ENCODE measurements at places on chromosomes 13 and 19.

DNA sequence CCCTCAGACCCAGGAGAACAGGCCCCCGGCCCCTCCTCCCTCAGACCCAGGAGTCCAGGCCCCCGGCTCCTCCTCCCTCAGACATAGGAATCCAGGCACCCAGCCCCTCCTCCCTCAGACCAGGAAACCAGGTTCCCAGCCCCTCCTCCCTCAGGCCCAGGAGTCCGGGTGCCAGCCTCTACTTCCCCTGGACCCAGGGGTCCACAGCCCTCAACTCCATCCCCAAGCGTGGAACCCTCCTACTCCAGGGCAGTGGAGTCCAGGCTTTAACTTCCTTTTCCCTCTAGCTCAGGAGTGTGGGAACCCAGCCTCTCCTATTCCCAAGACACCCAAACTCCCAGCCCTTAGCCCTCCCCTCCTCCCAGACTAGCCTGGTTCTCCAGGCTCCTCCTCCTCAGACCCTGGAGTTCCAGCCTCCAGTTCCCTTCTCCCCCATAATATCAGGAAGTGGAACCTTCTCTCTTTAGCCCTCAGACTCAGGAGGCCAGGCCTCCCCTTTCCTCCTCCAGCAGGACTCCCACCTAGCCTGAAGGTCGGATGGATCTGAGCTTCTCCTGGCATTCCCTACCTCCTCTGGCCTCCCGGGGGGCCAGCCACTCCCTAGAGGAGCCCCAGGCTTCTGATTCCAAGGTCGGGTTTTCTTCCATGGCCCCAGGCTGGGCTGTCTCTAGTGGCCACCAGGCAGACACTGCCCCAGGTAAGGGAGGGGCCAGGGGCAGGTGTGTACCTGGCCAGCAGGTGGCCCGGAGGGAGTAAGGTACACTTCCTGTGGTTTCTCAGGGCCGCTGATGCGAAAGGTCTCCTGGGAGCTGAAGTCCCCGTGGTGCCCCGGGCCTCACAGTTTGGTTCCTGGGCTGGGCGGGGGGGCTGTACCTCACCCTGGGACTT lies at the start of gene TMC4:
Gene TMC4 (minus strand): TSS at position 690 of the 888 bp plus-strand sequence. CDS start 43 bp downstream, at position 647.
- DNase-seq = peak; percentile 80

GRCh38 chr13:112842931-112843391 lies 126.1 kb upstream of the MCF2L start:
- no peak for DNase-seq

- DNase-seq = no peak
These were observed 5.4 kb downstream of the DIAPH3 start for GRCh38 chr13:60158321-60158801.

DNA sequence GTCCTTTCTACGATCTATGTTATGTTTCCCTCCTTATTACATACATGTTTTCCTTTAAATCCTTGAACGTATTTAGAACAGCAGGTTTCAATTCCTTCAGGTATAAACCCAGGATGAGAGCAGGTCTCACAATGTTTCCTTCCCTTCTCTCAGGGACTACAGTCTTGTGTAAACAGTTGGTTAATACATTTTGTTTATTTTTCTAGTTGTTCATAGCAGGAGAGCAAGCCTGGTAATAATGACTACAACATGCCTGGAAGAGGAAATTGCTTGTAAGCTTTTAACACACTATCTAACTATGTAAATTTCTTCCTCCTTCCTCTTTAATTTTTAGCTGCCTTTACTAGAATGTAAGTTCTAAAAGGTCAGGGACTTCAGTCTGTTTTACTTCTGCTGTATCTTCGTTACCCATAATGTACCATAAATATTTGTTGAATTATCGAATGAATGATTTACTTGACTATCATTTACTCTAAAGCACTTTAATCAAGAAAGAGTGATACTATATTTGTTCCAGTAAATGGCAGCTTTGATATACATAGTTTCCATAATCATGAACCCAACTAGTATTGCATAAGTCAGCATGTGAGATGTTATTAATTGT lies 28.9 kb upstream of the TNFRSF19 start:
- DNase-seq = no peak

- peak; percentile 61 for DNase-seq
These were observed 13.3 kb upstream of the ZNF57 start for GRCh38 chr19:2887391-2887914.

GRCh38 chr13:80006940-80007339 lies 334.0 kb downstream of the SPRY2 start:
- DNase-seq = no peak

GRCh38 chr19:12064590-12065538 lies at the start of gene ZNF844:
Gene ZNF844, plus strand, starts transcription at chr19:12064731. Its CDS starts 143 bp downstream, at chr19:12064874.
- peak; percentile 79 for DNase-seq

- DNase-seq = no peak
These were observed 51.7 kb downstream of the RXFP2 start for GRCh38 chr13:31790992-31791391.

- DNase-seq = no peak
These were observed 152.5 kb upstream of the SOX1 start for GRCh38 chr13:111914241-111915103.

DNA sequence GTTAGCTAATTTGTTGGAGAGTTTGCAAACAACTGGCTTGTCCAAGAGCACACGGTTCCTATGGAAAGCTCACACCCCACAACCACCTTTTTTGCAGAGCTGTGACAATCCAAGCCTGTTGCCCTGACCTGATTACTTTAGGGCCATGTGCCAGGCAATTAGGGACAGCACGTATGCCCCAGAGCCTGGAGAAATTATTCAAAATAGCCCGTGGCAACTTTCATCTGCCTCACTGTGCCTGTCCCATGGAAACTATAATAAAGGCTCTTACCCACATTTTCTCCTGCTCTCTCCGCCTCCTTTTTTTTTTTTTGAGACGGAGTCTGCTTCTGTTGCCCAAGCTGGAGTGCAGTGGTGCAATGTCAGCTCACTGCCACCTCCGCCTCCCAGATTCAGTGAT lies 18.6 kb upstream of the FBN3 start:
- DNase-seq = no peak

DNA sequence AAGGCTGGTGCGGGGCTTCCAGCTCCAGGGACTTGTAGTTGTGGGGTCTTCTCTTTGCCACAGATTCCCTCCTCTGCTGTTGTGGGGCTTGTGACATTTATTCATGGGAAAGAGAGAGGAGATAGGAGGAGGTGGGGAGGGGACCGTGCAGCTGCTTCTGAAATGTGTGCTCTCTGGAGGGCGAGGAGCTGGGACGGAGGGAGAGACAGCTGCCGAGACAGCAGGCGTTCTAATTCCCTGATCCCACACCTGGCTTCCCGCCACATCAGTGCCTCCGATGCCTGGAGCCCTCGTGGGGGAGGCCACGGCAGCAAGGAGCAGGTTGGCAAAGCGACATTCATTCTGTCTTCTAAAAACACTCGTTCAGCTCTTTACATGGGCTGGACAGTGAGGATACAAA lies 164.4 kb downstream of the USP12 start:
- peak; percentile 32 for DNase-seq

- no peak for DNase-seq
These were observed 7.3 kb downstream of the ELOF1 start for GRCh38 chr19:11551603-11552235.

DNA sequence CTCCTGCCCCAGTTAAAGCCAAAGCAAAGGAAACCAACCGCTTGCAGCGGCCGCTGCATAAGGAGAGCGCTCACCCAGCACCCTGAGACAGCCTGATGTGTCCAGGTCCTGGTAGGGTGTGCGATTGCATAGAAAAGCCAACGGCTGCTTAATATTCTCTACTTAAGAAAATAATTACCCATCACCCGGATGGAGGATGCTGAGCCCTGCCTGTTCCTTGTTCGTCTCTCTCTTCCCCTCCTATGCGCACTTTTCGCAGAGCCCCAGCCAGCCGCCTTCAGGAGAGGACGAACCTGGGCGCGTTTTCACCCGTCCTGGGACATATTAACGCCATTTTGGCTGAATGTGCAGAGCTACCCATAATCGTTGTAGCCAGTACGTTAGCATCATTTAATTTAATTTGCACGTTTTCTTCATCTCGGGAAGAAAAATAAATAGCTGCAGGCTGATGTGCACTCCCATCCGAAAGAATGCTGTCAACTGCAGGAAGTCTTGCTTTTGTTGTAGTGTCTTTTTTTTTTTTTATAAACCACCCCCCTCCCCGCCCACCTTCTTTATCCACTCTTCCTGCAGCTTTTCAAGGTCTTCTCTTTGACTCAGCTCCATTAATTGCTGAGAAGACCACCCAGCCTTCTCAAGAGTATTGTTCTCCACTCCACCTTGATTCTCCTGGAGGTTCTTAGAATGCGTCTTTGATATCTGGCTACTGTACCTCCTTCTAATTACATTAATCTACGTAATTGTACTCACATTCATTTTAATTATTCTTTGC lies 214.5 kb downstream of the TEX29 start:
- no peak for DNase-seq

- no peak for DNase-seq
These were observed 48.4 kb downstream of the ZNRF4 start for GRCh38 chr19:5503598-5503997.

DNA sequence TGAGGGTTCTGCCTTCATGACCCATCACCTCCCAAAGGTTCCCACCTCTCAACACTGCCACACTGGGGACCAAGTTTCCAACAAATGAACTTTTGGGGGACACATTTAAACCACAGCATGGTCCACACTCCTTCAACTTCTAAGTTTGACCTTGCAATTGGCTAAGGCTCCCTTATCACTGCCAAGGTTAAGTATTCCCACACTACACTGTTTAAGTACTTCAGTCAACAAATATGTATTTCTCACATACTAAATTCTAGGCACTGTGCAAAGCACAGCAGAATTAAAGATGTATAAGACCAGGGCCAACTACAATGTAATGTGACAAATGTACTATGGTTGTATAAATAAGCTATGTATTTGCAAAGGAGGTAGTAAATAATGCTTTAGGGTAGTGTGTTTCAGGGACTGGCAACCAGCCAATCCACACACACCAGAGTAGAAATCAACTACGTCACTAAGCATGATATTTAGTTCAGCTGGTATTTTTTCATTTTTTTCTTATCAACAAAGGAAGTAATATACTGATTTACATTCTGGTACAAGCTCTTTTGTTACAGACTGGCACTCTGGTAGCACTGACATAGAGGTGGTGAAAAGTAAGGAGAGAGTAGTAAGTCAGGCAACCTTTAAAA lies 12.2 kb downstream of the NUFIP1 start:
- no peak for DNase-seq

DNA sequence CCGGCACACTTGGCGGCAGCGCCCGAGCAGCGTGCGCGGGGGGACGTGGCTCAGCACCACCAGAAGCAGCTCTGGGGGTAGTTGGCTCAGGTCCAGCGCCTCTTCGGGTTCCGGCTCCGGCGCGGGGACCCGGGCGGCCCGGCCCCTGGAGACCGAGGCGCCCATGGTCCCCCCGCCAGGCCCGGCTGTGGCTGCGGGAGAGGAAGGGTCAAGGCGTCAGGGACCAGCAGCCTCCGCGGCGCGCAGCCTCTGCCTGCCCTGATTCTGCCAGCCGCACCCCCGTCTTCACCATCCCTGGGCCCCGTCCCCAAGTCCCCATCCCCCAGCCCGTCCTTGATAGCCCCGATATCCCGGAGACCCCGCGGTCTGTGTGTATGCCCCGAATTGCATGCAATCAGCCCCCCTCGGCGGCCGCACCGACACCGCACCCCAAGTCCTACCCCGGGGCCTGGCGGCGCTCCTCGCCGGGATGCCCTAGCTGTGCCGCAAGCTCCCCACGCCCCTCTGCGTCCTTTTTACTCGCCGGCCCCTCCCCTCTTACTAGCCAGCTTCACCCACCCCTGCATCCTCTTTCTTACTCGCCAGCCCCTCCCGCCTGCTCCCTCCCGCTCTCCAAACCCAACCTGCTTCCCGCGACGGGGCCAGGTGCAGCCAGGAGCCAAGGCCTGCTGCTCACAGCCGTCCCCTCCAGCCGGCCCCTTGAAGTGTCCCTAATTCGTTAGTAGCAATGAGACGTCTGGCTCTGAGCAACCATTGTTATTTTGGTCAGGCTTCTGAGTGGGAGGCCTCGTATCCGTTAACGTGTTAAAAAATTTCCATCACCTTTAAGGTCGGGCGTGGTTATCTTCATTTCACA lies at the start of gene FBXO27:
Gene FBXO27 (minus strand): TSS at position 487 of the 856 bp plus-strand sequence. CDS start 322 bp downstream, at position 165.
- peak; percentile 63 for DNase-seq

- no peak for DNase-seq
These were observed 3.7 kb upstream of the NOP53 start for GRCh38 chr19:47741544-47742140.

DNA sequence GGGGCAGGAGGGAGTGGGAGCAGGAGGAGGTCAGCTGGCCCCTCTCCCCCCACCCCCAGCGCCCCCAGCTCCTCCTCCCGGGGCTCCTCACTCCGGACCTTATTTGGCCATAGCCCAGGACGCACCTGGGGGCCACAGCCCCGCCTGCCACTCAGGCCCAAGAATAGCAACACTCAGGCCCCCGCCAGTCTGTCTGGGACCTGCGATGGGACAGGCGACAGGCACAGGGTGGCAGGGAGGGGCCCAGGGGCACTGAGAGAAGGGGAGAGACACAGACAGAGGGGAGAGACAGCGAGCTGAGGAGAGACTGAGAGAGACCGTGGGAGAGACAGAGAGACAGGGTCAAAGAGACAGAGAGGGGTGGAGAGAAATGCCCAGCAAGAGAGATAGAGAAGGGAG lies 10.2 kb downstream of the JOSD2 start:
- DNase-seq = no peak

DNA sequence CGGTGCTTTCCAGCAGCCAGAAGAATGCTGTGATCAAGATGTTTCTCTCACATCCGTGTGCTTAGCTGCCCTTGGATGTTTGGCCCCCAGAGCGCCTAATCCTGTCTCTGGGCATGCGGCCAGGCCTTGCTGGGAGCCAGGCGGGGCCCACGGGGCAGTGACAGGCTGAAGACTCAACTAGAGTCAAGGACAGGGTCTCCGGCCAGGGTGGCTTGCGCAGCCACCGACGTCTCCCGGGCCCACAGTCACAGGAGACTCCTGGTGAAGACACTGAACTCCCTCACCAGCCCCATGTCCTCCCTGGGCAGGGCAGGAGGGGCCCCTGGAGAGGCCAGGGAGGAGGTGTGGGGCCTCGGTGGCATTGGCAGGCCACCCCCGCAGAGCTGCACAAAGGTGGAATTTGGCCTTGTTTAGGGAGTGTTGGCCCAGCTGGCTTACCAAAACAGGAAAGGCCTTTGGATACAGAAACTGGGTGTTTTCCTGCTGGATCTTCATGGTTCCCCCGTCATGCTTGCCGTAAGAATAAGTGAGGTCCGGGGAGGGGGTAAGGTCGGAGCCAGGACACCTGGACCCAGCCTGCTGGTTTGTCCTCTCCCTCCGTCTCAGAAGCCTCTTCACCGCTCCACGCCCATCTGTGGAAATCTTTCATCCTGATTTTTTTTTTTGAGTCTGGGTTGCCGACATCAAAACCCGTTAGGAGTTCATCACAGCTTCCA lies 10.0 kb upstream of the NDUFS7 start:
- no peak for DNase-seq
